ENCODE measurements at places on chromosomes 7 and 10.

DNA sequence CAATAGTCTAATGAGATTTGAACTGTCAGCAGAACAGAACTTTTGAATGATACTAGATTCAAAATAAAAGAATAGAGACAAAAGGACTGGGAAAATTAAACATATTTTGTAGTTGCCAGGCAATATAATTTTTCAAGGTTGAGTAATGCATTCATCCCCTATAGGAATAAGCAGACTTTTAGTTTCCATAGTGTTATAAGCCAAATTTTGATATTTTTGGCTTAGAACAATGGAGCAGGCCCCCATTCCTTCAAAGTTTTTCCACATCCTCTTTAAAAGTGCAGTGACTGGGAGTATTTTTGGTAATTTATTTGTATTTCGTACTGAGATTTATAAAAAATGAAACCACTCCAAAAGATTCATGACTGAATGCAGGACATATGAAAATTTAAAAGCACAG is 24.0 kb downstream of the MEOX2 start:
- DNase-seq = no peak

DNA sequence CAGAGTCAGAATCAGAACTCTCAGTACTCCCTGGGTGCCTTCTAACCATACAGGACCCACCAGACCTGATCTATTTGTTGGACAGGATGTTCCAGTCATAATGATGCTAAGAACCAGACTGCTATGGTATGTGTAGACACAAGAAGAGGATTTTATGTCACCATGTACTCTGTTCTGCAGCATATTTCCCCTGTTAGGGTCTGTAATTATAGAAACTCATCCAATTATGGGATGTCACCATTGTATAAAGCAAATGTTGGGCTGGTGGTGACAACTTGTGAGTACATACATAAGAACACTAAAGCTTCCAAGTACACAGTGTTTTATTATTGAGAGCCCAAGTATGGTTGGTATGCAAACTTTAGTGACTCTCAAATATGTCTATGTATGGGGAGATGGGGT is 67.1 kb upstream of the AGBL3 start:
- no peak for DNase-seq

- DNase-seq = no peak
Observed at GRCh38 chr10:29608476-29609301, 26.1 kb downstream of the SVIL start.

- no peak for DNase-seq
Observed at GRCh38 chr7:36928311-36928710, 204.0 kb upstream of the AOAH start.

GRCh38 chr10:78109210-78109609 is 75.5 kb downstream of the RPS24 start:
- DNase-seq = peak; percentile 63

DNA sequence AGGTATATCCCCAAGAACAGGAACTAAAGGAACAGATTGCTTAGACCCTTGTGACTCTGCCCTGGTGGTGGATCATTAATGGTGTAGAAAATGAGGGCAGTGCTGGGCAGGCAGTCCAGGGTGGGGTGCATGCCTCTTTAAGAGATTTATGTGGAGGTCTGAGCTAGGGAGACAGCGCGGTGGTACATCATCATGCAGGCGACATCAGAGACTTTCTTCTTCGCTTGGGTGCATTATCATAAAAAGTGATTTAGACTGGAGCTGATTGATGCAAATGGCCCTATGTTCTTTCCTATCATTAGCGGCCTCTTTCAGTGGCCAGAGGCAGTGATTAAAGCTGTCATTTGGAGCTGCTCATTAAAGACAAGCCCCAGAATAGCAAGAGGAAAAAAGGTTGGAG is 519.1 kb upstream of the GALNT17 start:
- DNase-seq = no peak

DNA sequence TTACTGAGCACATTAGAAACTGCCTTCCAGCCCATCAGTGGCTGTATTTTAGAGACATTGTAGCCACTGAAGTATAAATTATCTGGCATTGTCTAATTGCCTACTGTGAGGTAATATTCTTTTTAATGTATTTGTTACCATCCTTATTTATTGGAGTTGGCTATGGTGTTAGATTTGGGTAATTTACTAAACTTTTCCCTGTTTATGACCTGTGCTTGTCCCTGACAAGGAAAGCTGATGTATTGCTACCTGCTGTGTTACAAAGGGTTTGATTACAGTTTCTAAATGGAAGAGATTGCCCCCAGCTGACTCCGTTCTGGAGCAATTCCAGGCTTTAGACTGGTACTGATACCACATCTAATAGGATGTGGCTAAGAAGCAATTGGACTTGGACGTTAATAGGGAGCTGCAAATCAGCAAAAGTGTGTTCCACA is 12.3 kb upstream of the ASCC1 start:
- no peak for DNase-seq

GRCh38 chr10:49139028-49139845 is 5.4 kb upstream of the FAM170B start:
- no peak for DNase-seq

DNA sequence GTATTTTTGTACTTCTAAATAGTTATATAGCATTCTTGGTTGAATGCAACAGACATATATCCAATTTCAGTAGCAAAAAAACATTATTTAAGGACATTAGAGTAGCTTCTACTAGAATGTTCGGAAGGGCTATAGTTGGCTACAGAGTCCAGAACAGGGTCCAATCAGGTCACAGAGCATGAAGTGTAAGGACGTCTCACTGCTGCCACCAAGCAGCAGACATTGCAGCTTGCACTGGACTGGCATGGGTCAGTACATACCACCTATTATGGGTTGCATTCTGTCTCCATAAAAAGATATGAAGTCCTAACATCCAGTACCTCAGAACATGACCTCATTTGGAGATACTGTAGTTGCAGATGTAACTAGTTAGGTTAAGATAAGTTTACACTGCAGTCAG is 87.3 kb downstream of the LHFPL3 start:
- DNase-seq = no peak

DNA sequence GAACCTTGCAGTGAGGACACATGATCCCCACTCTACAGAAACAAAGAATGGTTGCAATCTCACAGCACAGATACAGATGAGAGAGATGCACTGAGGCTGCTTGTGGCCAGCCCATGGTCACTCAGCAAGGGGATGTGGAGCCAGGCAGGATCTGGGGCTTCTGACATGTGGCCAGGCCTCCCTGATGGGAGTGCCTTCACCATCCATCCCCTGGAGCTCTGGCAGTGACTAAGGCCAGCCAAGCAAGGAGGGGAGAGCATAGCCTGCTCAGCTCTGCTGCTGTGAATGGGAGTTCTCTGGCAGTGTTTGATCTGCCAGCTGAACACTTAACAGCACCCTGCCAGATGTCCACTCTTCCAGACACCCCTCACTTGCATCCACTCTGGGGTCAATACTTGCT is 19.8 kb downstream of the C10orf71 start:
- DNase-seq = no peak

DNA sequence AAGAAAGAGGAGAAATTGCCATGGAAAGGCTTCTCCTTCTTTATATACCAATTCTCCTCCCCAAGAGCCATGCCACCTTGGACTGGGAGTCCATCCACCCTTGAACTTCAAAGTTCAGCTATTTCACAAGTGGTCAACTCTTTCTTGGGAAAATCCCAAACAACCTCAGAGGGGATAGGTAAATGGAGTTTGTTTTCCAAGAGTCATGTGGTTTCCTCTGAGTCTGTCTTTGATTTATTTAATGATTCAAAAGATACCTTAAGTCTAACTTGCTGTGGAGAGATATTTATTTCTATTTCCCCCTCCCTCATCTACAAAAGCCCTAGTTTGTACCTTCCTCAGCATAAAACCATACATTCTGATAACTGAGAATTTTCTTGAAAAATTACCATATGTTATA is 758.6 kb upstream of the IGFBP3 start:
- no peak for DNase-seq

- DNase-seq = no peak
Observed at GRCh38 chr7:80466636-80467035, 45.2 kb downstream of the GNAT3 start.

DNA sequence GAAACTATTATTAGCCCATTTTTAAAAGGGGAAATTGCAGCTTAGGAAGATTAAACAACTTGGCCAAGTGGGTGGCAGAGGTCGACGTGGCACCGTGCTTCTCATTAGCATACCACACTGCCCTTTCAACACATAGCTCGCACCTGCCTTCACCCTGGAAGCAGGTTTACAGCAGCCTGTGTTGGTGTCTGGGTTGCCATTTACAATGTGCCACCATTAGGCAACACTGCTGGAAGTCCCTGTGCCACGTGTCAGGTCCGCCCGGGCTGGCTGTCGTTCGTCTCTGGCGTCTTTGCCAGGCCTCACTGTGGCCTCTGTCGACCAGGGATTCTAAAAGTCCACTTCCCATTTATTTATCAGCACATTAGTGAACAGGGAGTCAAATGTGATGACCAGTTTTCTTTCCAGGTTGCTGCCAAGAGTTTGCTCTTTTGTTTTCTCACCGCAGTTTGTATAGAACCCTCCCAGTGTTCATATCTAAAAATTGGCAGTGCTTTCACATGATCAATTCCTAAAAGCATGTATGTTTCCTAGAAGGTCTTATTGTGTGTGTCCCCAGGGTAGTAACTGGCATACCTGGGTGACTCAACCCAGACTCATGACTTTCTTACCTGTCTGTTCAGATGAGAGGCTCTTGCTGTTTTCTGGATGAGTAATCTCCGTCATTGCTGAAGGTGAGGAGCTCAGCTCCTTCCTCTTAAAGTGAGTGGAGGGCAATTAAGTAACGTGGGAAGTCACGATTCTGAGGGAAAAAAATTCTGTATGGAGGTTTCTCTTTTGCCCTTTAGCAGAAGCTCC is 9.2 kb downstream of the INSIG1 start:
- no peak for DNase-seq

- DNase-seq = no peak
Observed at GRCh38 chr10:2825841-2826240, 241.5 kb upstream of the PFKP start.
